ENCODE measurements at places on chromosomes 2 and 18.
A peak's percentile ranks its signal among the peaks of the same experiment; 100 is the strongest.

GRCh38 chr2:9573013-9573720 is 17.5 kb upstream of the ADAM17 start:
- no peak for DNase-seq

DNA sequence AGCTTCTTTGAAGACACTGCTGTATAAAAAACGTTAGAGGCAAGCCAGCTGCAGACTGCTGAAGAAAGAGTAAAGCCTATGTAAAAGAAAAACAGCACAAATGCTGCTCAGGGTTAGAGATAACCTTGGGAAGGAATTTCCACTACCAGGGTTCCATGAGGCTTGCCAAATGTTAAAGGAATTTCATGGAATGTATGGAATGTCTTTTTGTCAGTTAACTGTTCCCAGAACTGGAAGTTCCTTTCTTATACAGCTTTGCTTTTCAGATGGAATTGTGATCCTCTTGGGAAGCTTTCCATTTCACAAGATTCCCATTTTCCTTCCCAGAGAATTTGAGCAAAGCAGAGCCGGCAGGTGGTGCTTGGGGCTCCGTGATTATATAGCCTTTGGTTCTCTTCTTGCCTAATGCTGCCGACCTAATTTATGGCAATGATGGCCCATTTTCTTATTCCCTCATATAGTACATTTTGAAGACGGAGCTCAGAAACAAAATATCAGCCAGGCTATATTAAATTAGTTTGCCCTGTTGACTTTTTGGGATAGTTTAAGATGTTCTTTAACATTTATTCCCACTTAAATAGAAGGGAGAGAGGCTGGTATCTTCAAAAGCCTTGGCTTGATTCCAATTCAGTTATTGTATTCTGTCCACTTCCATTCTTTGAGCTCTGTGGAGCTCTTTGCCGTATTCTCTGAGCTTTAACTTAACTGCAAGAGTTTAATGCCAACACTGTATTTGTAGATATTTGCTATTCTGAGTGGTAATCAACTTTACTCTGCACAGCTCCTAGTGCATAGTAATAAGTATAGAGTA is 162.3 kb downstream of the PHLPP1 start:
- DNase-seq, result no peak

DNA sequence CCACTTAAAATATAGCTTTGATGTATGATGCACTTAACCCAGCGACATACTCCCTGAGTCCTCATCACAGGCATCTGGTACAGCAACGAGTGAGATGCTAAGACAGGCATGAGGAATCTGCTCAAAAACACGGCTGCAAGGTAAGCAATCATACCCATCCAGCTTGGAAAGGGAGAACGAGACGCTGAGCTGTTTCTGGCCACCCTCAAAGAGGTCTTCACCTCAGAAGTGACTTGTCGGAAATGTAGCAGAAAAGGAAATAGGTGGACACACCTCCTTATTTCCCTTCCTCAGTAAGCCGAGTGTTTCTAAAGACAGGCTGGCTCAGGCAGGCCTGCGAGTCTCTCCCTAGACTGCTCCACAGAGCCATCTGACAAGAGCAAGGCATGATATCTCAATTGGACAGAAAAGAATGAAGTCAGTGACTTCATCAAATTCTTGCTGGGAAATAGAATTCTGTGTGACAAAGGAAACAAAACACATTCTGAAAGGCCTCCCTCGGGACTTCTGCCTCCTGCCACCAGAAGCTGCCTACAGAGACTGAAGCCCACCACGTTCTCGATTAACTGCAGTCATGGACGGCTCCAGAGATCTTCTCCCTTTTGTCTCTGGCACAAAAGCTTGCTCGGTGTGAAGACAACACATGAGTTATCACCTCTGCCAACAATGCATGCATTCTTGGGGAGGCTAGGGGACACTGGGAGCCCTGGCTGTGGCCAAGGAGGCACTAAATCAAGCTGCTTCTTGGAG is 84.3 kb downstream of the UXS1 start:
- DNase-seq, result no peak

GRCh38 chr18:79465392-79465991 is 69.8 kb downstream of the NFATC1 start:
- peak; percentile 81 for DNase-seq

GRCh38 chr2:70247364-70248180 is 856 bp downstream of the TIA1 start:
- DNase-seq, result peak; percentile 28

GRCh38 chr2:185145316-185146121 is 547.2 kb downstream of the ZNF804A start:
- DNase-seq, result no peak

- DNase-seq, result no peak
Measured at GRCh38 chr2:83143946-83144345, 1315.1 kb downstream of the SUCLG1 start.

DNA sequence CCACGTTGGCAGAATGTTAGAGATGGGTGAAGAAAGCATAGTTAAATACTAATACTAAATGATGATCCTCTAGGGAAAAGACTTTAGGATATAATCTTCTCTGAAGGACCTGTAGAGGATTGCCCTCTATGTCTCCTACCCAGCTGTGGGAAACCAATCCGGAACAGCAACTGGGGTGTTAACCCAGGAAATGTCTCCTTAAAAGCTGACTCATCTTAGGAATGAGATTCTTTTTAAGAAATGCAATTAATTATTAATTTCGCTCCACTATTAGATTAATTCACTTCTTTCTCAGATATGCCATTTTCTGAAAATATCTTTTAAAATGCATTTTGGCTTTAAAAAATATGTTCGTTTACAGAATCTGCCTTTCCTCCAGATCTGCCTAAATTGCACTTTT is 7.4 kb downstream of the SCN3A start:
- DNase-seq, result no peak
